ENCODE measurements at places on chromosomes 5 and 9.

DNA sequence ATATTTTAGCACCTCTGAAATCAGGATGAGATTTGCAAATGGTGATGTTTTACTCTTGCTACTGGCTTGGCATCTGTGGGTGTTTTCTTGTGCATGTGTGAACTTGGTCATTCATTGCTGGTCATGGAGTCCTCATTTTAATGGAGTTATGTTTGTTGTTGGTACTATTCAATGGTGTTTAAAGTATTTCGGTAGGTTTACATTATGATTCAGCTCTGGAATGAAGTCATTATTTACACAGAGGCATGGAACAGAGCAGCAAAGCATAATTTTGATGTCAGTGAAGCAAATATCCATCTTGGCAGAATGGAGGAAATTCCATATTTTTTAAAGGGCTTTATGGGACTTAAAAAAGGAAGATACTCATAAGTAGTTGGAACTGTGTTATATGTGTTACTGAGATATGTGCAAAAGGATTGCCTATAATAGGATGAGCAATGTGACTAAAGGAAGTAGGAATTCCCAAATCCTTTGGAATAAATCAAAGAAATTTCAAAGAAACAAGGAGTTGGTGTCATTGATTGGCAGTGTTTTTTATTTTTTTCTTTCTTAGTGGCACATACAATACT lies 147.4 kb downstream of the ACTBL2 start:
- DNase-seq, result no peak

DNA sequence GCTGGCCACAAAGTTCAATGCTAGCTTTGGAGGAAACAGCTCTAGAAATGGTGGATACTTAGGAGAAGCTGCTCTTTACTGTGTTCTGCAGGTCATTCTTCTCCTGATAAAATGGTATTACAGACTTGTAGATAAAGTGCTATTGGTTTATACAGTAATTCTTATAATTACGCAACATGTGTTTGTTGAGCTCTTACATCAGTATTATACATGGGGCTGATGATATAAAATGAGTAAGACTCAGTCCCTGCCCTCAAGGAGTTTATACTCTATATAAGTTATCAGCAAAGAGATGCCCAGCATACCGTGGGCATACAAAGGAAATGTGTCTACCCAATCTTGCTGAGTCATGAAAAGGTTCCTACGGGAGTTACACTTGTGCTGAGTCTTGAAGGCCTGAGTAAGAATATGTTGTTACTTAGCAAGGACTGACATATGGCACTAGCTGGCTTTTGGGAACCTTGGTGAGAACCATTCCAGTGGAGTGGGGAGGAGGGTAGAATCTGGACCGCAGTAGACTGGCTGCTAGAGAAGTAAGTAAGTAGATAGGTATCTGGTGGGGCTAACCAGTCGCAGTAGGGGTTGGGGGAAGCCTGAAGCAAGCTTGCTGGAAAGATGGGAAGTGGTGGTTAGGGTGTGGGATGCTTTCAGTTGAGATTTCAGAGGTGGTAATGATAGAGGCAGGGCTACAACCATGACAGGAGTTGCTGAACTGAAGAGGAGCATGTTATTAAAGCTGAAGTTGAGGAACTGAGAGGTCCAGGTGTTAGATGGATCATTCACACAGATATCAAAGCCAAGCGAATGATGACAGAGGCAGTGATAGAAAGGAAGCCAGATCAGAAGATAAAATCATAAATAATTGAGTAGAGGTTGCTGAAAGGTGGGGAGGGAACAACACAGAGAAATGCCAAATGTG lies 11.1 kb upstream of the TTC23L start:
- no peak for DNase-seq

DNA sequence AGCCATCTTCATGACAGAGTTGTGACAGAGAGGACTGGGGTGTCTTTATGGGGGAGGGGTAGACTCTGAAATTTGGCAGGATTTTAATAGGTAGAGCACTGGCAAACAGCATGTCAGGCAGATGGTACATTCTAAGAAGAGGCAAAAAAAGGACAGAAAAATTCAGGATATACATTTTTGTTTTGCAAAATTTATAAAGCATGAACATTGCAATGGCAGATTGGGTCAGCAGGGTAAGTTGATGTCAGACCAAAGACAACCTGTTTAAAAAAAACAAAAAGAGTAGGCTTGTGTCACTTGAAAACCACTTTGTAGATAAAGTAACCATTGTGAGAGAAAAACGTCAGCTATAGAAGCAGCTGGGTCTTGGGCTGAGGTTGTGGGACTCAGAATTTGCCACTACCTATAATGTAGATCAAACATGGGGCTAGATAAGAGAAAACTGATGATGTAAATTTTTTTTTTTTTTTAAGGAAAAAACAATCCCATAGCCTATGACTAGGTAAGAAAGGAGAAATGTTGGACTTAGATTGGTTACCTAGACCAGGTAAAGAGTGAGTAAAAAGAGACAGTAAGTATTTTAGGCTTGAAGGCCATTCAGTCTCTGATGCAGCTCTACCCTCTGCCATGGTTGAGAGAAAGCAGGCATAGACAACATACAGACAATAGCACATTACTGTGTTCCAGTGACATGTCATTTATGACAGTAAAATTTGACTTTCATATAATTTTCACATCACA lies 8.3 kb downstream of the CAMK4 start:
- no peak for DNase-seq

GRCh38 chr9:27549196-27549755 lies 19.7 kb upstream of the MOB3B start:
- no peak for DNase-seq

DNA sequence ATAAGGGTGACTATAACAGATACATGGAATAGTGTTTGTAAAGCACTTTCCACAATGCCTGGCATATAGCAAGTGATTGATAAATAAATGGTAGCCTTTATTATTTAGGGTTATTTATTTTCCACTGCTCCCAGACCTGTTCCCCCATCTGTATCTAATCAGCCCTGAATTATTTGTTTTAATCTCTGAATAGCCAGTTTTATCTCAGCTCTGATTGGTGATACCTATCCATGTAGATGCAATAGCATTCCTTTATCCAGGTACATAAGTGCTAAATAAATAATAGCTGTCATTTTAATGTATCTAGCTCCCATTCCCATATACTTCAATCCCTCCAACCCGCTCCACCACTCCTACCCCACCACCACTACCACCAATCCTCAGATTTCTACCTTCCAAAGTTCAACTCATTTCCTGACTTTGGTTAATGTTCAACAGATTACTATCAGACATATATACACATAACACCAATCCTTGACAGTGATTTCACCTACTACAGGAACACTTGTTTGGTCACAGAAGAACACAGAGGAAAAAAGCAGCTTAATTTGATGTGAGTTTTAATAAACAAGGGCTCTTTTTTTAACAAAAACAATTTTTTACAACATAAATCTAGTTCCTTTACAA lies 14.0 kb downstream of the PRKAA1 start:
- DNase-seq, result no peak

DNA sequence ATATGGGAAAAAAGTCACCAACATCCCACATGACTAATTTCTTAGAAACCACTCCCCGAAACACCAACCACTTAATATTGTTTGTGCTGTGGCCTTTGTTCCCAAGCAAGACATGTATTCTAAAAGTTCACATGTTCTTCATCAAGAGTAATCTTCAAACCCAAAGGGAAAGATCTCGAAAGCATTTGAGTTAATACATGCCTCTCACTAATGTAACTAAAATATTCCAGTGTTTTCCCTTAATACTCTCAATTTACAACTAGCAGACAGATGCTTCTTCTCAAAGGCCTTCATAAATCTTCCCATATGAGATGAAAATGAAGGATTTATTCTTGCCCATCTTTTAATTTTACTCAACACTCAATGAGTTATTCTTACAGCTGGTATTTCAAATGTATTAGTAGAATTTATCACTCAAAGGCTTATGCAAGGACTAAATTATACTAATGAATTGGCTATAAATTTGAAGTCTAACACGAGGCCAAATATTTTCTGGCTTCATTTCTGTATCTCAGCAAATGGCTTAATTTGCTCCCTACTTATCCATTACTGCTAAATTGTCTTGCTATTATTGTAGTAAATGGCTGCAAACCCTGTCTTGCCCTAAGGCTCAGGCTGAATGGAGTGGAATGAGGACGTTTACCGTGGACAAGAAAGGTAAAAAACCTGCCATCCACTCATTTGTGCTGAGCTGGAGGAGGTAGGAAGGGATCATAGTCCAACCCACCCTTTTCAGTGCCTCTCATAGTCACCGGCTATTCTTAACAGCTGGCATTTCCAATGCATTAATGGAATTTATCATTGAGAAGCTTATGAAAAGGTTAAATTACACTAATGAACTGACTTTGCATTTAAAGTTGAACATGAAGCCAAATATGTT lies 474.4 kb downstream of the RASEF start:
- DNase-seq, result no peak

DNA sequence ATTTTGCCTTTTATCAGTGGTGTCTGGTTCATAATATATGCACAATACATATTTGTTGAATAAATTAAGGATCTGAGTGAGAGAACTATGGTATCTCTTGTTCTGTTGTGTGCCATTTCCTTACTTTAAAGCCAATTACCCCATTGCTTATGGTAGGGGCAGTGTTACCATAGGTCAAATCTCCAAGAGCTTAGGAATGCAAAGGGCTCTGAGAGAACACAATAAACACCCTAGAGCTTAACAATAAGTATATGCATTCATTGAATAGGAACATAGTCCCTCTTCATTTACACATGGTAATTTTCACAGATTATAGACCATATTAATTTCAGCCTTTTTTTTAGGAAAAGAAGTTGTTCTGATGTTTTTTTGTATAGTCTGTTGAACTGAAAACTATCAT lies 112.2 kb downstream of the MCTP1 start:
- no peak for DNase-seq

DNA sequence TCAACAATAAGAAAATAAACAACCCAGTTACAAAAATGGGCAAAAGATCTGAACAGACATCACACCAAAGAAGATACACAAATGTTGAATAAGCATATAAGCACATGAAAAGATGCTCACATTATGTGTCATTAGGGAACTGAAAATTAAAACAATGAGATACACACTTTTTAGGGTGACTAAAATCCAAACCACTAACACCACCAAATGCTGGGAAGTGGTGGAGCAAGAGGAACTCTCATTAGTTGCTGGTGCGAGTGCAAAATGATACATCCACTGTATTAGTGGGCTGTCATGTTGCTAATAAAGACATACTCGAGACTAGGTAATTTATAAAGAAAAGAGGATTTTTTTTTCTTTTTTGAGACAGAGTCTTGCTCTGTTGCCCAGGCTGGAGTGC lies 329.1 kb downstream of the TMEM38B start:
- DNase-seq, result no peak

GRCh38 chr5:116091416-116091815 lies 6.6 kb downstream of the COMMD10 start:
- DNase-seq, result no peak

- DNase-seq, result no peak
Observed at GRCh38 chr9:35738186-35738585, 5.7 kb downstream of the CREB3 start.
